ENCODE measurements at places on chromosomes 7 and 10. TPM values are rescaled to one million over a fixed set of nuclear protein-coding genes. Genes with fewer than 3 reads are reported as not detected.

DNA sequence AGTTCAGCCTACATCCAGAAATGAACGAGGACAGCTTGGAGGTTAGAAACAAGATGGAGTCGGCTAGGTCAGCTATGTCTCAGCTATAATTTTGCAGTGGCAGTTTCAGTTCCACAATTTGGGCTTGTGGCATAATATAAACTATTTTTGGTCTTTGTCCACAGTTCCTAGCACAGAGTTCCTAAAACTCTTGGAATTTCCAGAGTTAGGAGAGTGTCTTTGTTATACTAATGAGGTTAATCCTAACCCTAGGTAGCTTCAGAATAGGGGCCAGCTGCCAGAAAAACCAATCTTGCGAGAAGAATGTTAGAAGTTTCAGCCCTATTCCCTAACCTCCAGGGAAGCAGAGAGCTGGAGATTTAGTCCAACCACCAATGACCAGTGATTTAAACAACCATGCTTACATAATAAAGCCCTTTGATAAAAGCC lies 131.9 kb downstream of the AKR1D1 start:
- DNase-seq, result no peak

Gene CLDN3
- not detected for total RNA-seq

- no peak for DNase-seq
Observed at GRCh38 chr10:81524467-81524866, 350.5 kb upstream of the NRG3 start.

DNA sequence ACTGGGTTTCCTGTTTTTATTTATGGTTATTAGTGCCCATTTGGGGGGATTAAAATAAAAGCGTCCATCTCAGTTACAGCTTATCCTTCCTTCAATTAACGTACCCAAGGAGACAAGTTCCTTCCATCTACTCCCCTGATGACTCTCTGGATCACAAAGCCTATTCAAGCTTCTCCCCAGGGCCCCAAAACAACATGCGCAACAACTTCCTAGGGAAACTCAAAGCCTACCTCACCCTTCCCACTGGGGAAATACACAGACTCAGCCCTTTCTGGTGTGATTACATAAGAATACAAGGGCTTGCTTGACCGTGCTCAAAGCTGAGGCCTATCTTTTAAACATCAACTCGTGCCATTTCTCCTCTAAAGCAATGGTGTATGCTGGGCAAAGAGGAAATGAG lies 112.4 kb downstream of the CDK6 start:
- DNase-seq, result peak; percentile 93

Gene CDNF
- 0.34 TPM for total RNA-seq

GRCh38 chr7:131608116-131608500 lies 51.7 kb upstream of the PODXL start:
- no peak for DNase-seq

- no peak for DNase-seq
Observed at GRCh38 chr10:124049484-124049883, 43.9 kb downstream of the CHST15 start.

Gene LIPN
- total RNA-seq, result not detected

Gene CYP2E1
- total RNA-seq, result 0.49 TPM

Gene SLC18A3
- 0.28 TPM for total RNA-seq

Gene MYH16
- total RNA-seq, result not detected

Gene SPDYE2
- total RNA-seq, result not detected

DNA sequence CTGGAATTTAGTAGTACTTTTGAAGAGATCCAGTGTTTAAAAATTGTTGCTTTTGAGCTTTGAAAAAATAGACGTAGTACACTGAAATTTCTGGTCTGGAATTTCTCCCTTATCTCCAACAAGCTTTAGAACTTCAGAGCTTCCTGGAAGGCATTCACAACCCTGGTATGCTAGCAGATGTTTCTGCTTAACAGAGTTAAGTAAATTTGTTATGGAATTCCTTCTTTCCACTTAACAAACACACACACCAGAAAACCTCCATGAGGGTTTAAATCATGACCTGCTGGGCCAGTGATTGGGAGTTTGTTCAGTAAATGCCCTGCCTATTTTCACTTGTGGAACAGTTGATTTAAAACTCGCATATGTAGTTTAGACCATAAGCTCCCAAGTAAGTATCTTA lies 13.7 kb downstream of the ASB15 start:
- DNase-seq, result peak; percentile 15

Gene SMO
- total RNA-seq, result 40.3 TPM

GRCh38 chr7:81492910-81493309 lies 276.9 kb downstream of the HGF start:
- no peak for DNase-seq

DNA sequence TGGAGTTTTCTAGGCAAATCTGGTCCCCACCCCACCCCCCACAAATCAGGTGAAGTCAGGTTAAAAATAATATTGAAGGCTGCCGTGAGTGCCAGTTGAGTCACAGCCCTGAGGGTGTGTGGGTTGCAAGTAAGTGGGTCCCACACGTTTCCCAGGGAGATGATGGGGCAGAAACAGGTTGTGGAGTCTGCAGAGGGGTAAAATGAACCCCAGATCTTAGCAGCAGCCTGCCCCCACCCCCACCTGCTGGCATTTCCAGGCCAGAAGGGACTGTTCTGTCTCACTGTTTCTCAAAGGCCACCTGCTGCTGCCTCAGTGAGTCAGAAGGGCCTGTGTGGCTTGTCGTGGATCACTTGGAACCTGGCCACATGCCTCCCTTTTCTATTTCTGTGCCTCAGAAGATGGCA lies 59.8 kb upstream of the SMNDC1 start:
- DNase-seq, result peak; percentile 21

- no peak for DNase-seq
Observed at GRCh38 chr7:100360135-100360854, 2.4 kb downstream of the PILRB start.

Gene C7orf33
- not detected for total RNA-seq

DNA sequence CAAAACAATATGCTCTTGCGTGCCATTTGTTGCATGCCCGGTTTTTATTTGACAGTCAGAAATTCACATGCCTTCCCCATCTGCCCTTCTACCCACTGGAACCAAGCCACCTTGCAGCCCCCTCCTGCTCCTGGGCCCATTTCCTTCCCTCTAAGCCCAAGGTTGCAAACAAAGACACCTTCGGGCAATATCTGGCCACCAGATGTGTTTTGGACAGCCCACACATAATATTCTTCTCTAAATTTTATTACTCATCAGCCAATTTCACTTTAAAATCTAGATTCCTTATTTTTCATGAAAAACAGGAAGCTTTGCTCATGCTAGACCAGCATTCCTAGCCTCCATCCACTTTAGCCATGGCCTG lies 18.2 kb upstream of the C10orf105 start:
- no peak for DNase-seq

DNA sequence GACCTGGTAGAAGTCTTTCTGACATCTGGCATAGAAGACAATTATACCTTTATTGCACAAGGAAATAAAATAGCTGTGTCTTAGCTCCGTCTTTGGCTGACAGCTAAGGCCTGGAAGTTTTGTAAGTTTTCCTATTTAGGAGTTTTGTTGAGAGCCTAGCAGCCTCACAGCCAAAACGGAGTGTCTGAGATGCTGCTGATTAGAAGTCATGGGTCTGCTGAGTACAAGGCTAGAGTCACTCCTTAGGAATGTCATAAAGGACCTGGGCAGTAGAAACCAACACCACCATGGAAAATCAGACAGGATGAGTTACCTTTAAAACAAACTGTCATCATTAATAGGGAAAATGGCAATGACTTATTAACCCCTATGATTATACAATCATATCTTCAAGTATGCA lies 442.5 kb downstream of the KCNMA1 start:
- DNase-seq, result no peak
